WTC11 (cell line): ENCODE measurements at places on chromosomes 13 and 19. TPM values are rescaled to one million over a fixed set of nuclear protein-coding genes. Genes with fewer than 3 reads are reported as not detected.

The RUBCNL gene
- total RNA-seq: 1.9 to 2.1 TPM (median 1.9 TPM) in 3 replicates

The ZNF443 gene
- total RNA-seq: 7.0 to 8.0 TPM (median 7.1 TPM) in 3 replicates

DNA sequence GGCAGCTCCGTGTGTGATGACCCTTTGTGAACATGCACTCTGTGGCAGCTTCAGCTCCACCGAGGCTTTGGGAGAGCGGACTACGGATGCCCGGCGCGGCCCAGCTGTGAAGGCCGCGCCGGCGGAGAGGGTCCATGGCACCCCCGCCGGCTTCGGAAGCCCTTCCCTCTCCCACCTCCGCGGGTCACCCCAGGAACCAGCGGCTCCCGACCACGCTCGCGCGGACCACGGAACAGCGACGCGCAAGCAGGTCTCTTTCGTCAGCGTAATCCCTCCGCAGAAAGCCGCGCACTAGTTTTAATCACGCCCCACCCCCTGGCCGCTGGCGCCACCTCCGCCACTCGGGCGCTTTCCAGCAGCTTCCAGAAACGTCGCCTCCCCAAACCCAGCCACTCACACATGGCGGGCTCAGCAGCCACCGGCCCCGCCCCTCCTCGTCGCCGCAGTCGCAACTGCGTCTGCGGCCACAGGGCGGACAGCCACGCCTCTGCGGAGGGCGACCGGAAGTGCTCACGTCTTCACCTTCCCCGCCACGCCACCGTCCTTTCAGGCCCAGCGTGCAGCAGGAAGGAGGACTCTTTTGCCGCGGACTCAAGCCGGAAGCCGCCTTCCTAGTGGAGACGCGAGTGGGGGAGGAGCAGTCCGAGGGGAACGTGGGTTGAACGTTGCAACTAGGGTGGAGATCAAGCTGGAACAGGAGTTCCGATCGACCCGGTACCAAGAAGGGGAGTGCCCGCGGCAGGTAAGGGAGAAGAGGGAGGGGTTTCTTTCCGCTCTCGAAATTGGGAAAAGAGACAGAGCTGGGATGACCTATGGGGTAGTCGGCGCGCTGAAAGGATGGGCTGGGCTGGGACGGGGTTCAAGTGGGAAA is at the start of gene USPL1:
Gene USPL1 (plus strand): TSS at position 606 of the 871 bp plus-strand sequence. CDS start 3,221 bp downstream, outside the sequence.
- peak; percentile 96 for DNase-seq

DNA sequence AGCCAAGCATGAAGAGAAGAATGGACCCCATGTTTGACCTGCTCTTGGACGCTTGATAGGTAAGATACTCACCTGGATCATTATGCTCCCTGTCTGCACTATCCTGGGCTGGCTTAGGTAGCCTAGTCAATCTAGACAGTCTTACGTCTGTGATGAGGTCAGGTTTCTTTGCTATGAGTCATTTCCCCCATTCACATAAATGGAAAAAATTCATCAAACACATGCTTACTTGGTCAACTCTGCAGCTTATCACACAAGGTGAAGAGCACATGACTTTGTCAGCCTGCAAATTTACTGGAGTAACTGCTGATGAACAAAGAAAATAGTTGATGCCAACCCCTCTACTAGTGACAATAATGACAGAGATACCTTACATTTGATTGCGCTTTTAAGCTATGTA is 170.0 kb downstream of the NUFIP1 start:
- DNase-seq: no peak

DNA sequence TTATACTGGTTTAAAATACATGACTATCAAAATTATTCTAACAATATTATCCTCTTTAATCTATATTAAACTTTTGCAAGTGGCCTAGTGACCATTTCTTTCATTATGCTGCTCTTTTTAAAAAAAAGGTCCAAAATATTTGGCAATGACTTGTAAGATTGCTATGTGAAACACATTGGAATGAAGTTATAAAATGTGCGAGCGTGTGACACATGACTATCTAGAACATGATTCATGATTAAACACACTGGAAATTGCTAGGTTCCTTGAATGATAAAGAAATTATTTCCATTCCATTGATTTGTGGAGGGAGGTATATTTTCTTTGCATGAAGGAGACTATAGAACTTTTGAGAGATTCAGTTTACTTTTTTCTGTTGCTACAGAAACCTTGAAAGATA is 739.1 kb downstream of the DIAPH3 start:
- no peak for DNase-seq
